ENCODE measurements at places on chromosomes 6 and 20.

DNA sequence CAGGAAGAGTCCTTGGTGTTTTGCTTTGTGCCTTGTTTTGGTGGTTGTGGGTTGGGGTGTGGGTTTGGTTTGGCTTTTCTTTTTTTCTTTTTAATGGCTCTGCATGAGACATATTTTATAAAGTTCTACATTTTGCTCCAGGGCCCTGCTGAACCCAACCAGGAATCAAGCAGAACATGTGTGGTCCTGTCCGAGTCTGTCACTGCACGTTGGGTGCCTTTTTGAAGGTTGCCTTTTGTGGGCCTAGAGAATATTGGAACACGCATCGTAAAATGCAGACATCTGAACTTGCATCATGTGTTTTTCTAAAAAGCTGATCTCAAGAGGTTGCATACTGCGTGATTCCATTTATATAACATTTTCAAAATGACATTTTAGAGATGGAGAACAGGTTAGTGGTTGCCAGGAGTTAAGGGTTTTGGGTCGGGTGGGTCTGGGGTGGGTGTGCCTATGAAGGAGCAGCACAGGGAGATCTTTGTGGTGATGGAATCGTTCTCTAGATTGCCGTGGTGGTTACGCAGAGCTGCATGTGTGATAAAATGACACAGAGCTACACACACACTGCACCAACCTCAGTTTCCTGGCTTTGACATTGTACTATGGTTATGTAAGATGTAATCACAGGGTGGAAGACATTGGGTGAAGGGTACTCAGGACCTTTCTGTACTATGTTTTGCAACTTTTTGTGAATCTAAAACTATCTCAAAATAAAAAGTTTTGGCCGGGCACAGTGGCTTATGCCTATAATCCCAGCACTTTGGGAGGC, 80.2 kb downstream of the EYA2 start:
- no peak for DNase-seq

GRCh38 chr6:106125925-106126435, 39.8 kb downstream of the PRDM1 start:
- no peak for DNase-seq

DNA sequence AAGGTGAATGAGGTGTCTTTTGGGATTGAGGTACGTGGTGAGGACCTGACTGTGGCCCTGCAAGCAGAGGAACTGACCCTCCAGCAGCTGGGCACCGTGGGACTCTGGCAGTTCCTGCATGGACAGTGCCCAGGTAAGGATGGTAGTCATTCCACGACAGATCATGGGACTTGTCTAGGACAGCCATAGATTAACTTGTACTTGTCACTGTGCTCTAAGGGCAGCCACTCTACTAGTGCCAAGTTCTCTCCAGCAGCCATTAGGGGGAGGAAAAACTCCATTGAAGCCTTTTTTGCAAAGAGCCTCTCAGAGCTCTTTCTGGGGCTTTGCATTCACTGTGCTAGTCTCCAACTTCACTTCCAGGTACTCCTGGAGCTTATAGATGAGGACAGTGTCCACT, 20.4 kb downstream of the TAF11 start:
- DNase-seq, result no peak

DNA sequence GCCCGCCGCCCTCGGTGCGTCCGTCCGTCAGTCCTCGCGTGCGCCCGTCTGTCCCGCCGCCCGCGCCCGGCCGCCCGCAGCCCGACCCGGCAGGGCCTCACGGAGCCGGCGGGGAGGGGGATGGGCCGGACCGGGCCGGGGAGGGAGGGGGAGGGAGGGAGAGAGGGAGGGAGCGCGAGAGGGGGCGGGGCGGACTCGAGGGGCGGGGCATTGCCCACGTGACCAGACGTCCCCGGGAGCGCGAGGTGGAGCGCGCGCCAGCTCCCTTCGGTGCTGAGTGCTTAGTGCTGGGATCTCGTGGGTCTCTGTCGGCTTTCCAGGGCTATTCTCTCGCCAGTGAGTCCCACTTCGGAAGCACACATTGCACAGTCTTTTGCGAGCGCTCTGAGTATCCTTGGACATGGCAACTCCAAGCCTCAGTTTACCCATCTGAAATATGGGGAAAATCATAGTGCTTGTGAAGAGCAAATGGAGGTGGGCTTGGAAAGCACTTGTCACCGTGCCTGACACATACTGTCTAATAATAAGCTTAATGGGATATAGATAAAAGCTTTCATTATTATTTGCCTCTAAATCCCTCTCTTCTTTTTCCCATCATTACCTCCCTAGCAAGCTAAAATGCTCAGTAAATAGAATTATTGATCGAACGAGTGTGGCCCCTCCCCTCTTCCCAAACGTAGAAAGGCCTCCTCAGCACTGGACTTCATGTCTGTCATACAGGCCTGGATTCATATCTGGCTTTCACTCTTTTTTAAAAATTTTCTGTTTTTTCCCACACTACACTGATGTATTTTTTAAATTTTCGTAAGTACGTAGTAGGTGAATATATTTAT, at the start of gene NCOA6:
TSS of gene NCOA6 (minus strand) at position 122 of the 833 bp plus-strand sequence. CDS start 43,296 bp downstream, outside the sequence.
- peak; percentile 65 for DNase-seq

DNA sequence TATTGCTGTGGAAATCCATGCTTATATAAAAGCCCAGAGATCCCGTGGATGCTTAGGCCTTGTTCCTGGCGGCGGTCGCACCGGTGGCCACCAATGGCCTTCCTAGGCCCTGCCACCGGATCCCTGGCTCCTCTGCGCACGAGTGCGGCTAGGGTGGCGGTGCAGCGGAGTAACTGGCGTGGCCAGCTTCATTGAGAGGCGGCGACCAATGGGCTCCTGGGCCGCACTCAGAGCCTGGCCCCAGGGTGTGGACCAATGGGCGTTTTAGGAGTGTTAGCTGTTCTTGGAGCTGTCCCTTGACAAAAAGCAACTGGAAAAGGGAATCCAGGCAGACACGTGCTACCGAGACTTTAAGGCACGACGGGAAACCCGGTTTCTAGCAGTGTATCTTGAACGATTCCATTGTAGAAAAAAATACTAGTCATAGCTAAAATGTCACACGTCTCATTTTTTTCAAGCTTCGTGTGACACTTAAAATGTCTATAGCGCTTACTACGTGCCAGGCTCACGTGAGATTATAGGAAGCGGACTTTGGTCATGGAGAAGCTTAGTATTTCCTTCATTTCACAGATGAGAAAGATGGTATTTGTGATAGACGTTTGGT, 1.7 kb downstream of the AMD1 start:
- peak; percentile 81 for DNase-seq

- no peak for DNase-seq
These were observed 11.4 kb upstream of the MDFI start for GRCh38 chr6:41626917-41627316.
